NB4 (cell line): ENCODE measurements at places on chromosomes 7 and 10.

GRCh38 chr10:59682986-59683937 is 26.4 kb downstream of the SLC16A9 start:
- no peak for DNase-seq

GRCh38 chr7:29039821-29040578 is 81.9 kb upstream of the TRIL start:
- DNase-seq, result no peak

GRCh38 chr7:132453826-132454225 is 122.4 kb downstream of the PLXNA4 start:
- no peak for DNase-seq

DNA sequence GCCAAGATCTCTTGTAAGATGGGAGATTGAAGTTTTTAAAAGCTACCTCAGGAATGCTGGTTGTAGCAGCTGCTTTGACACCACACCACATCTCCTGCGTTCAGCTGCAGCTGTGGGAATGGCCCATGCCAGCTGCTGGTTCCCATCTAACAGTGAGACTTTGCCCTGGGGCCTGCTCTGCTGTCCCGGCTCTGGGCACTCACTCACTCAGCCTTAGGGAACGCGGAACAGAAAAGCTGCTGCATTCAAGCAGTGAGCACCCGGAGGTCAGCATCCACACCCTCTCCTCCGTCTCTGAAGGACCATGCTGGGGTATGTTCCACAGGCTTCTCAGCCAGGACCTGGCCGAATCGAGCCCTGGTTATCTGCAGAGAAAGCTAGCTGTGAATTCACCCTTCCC is 197.1 kb upstream of the CXCL12 start:
- no peak for DNase-seq

- no peak for DNase-seq
Measured at GRCh38 chr7:28069807-28070206, 110.8 kb downstream of the JAZF1 start.

DNA sequence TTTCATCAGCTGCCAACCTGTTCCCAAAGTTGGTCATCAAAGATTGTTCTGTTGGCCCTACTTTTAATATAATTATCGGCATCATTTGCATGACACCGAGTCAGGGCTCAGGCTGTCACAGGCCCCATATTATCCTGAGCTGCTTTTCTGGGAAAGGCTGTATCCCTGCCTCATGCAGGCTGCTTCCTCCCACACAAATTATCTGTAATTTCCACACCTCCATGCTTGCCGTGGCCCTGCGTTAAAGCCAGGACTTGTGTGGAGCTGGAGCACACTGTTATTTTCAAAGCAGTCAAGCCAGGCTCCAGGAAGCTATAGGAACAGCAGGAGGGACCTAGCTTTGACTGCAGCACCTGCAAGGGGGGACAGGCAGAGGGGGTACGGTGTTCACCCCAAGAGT is 5.4 kb upstream of the ADCYAP1R1 start:
- DNase-seq, result no peak

DNA sequence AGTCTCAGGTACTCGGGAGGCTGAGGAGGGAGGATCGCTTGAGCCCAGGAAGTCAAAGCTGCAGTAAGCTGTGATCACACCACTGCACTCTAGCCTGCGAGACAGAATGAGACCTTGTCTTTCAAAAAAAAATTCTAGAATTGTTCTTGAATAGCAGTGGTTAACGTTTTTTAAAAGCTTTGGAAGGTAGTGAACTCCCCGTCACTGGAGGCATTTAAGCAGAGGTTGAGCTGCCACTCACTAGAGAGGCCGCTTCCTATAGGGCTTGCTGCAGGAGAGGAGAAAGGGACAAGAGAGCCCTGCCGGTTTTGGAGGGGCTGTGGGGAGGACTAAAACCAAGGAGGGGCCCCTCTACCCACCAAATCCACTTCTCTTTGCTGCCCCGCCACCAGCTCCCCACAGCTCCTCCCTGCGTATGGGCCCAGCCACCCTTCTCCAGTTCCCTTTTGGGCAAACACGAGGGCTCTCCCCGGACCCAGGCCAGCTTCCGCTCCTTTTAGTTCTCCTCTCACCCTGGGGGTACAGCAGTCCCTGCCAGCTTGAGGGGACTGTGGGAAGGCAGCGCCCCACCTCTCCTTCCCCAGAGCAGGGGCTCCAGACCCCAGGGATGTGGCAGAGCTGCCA is 86.9 kb upstream of the GTF2I start:
- DNase-seq, result no peak

DNA sequence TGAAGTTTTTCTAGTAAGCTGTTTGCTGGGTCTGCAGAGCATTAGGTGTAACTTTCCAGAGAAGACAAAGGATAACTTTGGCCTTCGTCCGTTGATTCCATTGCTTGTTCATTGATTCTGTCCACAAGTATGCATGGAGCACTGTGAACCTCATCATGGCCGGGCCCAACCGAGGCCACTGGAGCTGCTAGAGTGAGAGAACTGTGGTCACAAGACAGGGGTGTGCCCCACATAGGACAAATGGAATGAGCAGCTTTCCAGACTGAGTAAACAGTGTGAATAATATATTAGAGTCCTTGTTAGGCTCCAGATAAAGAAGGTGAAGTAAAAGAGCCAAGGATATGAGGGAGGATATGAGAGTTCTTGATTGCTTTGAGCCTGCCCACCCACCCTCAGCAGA is 24.9 kb downstream of the MBL2 start:
- no peak for DNase-seq

- peak; percentile 29 for DNase-seq
Measured at GRCh38 chr7:120856621-120857352, 1.2 kb downstream of the TSPAN12 start.

DNA sequence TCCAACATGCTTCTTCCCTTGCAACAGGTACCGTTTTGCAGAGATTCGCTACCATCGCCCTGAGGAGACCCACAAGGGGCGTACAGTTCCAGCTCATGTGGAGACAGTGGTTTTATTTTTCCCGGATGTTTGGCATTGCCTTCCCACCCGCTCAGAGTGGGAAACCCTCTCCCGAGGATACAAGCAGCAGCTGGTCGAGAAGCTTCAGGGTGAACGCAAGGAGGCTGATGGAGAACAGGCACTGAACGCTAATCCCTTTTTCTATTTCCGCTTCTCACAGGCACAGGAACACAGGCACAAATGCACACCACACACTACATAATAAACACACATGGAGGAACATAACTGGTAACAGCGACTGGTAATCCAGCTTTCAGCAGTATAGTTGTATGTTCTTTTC is 35.2 kb downstream of the CCAR1 start:
- no peak for DNase-seq

GRCh38 chr10:5625992-5626777 is 40.2 kb downstream of the ASB13 start:
- DNase-seq, result no peak

DNA sequence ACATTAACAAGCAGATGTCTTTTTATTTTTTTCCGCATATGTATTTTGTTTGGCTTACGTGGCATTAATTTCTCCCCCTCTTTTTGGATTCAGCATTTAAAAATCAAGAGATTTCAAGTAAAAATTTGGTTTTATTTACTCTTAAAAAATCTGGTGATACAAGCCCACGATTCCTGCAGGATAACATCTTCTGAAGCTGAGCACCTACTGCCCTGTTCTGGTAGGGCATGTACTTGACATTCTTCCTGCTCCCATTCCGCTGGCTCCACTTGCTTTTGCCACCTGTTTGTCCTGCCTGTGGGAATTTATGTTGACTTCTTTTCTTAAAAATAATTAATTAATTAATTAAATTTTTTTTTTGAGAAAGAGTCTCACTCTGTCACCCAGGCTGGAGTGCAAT is 105.2 kb upstream of the SLC25A13 start:
- DNase-seq, result no peak

- no peak for DNase-seq
Measured at GRCh38 chr7:33143996-33144718, 14.8 kb downstream of the BBS9 start.

GRCh38 chr10:112376396-112376790 is 2.5 kb downstream of the ACSL5 start:
- peak; percentile 44 for DNase-seq

DNA sequence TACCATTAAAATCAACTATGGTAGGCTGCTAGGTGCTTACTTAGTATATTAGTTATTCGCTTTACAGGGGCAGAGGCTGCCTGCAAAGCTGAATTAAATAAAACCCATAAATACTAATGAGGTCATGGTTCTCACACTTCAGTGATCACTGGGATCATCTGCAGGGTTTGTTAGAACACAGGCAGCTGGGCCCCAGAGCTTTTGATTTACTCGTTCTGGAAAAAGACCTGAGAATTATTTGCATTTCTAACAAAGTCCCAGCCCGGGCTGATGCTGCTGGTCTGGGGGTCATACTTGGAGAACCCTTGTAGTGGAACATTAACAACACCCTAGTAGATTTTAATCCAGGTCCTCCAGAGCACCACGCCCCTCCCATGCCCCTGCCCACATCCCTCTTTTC is 8.5 kb downstream of the UCN3 start:
- DNase-seq, result no peak

- DNase-seq, result no peak
Measured at GRCh38 chr10:28594406-28594805, 61.5 kb downstream of the WAC start.

- DNase-seq, result no peak
Measured at GRCh38 chr10:33195608-33196376, 138.7 kb downstream of the NRP1 start.

DNA sequence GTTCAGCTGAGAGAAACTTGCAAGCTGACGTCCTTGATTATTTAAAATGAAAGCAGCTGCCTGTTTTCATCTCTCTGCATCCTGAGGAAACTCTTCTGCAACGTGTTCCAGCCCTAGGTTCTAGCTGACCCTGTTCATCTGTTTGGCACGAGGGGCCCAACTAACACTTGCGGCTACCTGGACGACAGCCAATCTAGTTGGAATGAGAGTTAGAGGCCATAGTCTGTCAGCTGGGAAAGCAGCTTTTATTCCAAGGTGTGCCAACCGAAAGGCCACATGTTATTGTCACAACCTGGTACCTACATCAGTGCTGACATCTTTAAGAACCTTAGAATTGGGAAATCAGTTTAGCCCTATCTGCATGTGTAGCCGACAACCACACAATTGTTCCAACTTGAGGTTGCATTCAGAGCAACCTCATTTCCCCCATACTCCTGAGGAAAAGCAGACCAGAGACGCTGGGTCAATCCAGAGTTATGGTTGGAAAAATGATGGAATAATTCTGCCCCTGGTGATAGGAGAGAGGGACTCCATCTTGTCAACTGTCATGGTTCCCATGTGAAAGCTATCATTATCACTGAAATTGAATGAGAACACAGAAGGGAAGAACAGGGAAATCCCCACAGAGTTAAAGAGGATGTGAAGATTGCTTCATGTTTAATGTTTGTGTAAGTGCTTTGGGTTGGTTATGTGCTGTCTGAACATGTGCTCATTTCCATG is 121.6 kb downstream of the EGFR start:
- no peak for DNase-seq

GRCh38 chr10:99450624-99451498 is 20.4 kb upstream of the GOT1 start:
- no peak for DNase-seq

DNA sequence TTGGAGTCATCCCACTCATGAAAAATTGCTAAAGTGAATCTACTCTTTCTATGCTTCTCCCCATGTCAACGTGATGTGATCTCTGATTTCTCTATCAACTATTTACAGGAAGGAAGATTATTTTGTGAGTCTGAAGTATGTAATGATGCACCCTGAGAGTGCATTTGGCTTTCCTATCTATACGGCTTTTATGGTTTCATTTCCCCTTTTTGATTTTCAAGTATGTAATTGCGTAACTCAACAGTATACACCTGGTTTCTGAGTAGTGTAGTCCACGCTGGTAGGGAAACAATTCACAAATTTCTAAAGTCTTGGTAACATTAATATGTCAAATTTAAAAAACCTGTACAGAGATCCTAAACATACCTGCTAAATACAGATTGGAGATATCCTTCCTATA is 194.7 kb upstream of the SEMA3A start:
- peak; percentile 27 for DNase-seq

DNA sequence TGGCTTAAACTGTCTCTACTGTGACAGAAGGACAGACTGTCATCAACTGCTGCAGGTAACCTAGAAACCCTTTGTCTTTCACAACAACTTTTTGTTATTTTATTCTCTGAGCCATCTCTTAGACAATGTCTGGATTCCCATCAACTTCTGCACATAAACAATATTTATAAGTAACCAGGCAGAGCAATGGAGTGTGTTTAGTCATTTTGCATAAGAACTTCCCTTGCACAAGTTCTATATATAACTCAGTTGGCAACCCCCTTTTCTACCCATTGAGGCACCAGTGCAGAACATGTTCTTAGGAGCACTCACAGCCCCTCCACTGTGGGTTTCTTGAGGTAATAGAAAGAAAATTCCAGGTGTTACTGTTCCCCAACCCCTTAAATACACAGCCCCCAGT is 65.0 kb upstream of the IL6 start:
- DNase-seq, result no peak

- no peak for DNase-seq
Measured at GRCh38 chr10:15571575-15571974, 148.1 kb downstream of the ITGA8 start.

DNA sequence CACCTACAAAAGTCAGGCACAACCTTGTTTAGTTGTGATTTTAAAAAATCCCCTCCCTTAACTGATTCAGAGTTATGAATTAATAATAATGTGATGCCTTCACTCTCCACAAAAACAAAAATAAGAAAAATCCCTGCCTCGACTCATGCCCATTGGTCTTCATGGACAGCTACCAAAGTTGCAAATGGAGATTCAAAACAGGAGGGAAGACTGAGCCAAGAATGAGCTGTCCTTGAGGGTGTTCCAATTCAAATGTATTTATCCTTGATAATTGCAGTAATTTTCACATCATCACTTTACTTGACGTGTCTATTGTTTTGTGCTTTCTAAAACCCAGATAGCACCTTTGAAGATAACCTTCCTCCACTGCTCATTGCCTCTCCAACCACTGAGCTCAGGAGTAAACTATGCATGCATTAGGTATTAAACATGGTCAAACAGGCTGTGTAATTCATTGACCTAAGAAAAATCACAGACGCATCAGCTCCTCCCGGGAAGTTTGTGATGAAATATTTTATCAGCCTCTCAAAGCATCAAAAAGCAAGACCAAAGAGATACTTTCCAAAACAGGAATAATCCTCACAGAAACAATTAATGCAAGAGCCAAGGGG is 712.7 kb upstream of the IGFBP3 start:
- no peak for DNase-seq

GRCh38 chr7:134317434-134317833 is 704 bp upstream of the SLC35B4 start:
- no peak for DNase-seq

- no peak for DNase-seq
Measured at GRCh38 chr10:51683031-51683691, 16.2 kb downstream of the CSTF2T start.

GRCh38 chr7:77752016-77752415 is 46.2 kb downstream of the TMEM60 start:
- peak; percentile 92 for DNase-seq

DNA sequence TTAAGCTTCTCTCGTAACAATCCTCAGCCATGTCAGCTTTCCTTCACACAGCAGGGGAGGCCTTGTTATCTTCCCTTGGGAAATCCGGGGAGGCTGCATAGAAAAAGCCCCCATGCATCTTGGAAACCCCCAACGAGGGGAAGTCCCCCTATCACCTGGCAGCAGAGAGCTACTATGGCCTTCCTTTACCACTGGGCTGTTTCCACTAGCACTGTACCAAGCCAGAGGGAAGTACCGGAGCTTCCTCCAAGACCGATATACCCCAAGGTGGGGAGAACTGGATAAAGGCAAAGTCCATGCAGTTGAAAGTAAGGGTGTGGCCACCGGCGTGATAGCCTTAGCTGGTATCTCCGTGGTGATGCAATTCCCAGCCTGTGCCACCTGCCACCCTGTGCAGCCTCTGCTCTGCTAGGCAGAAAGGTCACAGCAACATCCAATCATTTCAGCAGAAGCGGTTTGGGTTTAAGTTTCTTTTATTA is 4.4 kb upstream of the CLIP2 start:
- peak; percentile 53 for DNase-seq

GRCh38 chr7:141551782-141552181 is 572 bp downstream of the AGK start:
- no peak for DNase-seq
